ENCODE measurements at places on chromosomes 16 and 17. TPM values are rescaled to one million over a fixed set of nuclear protein-coding genes. Genes with fewer than 3 reads are reported as not detected.

SCGB1C2 gene
- total RNA-seq: not detected

SLC13A2 gene
- total RNA-seq: not detected

SLC22A31 gene
- 8.4 TPM for total RNA-seq

PFN1 gene
- total RNA-seq: 2,339 TPM

COASY gene
- total RNA-seq: 33.3 TPM

VMO1 gene
- total RNA-seq: 3.1 TPM

EZH1 gene
- total RNA-seq: 13.7 TPM

Data from PC-3 (cell line).